Mucosa of descending colon (tissue), 3 donors: ENCODE measurements at places on chromosomes 6 and 20.

DNA sequence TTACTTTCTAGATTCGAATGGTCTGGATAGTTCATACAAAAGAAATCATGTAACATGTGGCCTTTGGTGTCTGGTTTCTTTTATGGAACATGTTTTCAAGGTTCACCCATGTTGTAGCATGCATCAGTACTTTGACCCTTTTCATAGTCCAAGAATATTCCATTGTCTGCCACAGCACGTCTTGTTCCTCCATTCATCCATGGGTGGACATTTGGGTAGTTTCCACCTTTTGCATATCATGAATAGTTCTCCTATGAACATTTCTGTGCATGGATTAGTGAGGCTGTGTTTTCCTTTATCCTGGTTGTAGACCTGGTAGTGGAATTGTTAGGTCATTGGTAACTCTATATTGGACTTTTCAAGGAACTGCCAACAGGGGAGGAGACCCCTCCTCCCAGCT is 31.7 kb downstream of the GSTA3 start:
- no peak for DNase-seq

DNA sequence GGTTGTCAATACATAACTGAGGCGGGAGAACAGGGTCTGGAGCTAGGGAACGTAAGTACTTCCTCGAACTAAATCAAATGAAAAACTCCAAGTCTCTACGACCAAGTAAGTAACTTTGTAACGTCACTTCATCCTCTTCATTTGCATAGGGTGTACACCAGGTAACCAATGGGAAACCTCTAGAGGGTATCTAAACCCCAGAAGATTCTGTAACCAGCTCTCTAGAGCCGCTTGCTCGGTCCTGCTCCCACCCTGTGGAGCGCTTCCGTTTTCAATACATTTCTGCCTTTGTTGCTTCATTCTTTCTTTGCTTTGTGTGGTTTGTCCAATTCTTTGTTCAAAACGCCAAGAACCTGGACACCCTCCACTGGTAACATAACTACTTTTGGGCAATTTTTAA is 133.5 kb upstream of the TMEM170B start:
- DNase-seq, result no peak

DNA sequence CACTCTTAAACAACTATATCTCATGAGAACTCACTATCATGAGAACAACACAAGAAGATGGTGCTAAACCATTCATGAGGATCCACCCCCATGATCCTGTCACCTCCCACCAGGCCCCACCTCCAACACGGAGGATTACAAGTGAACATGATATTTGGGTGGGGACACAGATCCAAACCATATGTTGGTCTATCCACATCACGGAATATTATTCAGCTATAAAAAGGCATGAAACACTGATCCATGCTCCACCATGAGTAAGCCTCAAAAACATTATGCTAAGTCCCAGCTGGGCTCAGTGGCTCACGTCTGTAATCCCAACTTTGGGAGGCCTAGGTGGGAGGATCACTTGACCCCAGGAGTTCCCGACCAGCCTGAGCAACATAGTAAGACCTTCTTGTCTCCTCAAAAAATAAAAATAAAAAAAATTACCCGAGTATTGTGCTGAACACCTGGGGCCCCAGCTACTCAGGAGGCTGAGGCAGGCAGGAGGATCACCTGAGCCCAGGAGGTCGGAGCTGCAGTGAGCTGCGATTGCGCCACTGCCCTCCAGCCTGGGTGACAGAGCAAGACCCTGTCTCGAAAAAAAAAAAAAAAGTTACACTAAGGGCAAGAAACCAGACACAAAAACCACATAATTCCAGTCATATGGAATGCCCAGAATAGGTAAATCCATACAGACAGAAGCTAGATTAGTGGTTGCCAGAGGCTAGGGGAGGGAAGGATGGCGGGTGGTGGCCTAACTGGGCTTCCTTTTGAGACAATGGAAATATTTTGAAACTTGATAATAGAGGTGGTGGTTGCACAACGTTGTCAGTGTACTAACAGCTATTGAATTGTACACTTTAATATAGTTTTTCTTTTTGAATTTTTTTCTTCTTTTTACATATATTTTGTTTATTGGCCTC is 43.1 kb downstream of the ZNF217 start:
- no peak for DNase-seq

DNA sequence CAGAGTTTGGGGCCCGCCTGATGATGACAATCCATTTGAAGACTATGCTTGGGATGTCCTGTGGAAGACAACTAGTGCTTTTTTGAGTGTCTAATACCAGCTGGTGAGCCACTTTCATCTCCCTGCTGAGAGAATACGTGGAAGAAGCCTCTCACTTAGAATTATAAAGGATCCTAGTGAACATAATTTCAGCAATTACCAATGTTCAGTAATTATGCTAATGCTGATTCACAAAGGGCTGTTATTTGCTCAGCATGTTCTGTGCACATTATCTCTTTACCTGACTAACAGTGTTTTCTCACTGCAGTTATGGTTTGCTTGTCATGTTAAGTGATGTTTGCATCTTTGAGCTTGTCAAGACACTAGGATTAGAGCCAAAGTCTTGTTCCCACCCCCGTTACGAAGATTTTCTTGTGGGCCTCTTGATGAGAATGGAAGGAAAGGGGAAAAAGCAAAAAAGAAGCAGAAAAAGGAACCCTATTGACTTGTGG is 282.1 kb upstream of the CHD6 start:
- DNase-seq, result no peak

DNA sequence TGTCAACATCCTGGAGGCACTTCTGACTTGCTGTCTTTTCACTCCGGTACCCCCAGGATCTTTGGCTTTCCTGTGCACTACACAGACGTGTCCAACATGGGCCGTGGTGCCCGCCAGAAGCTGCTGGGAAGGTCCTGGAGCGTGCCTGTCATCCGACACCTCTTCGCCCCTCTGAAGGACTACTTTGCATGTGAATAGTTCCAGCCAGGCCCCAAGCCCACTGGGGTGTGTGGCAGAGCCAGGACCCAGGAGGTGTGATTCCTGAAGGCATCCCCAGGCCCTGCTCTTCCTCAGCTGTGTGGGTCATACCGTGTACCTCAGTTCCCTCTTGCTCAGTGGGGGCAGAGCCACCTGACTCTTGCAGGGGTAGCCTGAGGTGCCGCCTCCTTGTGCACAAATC is 12.0 kb upstream of the MAPRE1 start:
- DNase-seq, result no peak

DNA sequence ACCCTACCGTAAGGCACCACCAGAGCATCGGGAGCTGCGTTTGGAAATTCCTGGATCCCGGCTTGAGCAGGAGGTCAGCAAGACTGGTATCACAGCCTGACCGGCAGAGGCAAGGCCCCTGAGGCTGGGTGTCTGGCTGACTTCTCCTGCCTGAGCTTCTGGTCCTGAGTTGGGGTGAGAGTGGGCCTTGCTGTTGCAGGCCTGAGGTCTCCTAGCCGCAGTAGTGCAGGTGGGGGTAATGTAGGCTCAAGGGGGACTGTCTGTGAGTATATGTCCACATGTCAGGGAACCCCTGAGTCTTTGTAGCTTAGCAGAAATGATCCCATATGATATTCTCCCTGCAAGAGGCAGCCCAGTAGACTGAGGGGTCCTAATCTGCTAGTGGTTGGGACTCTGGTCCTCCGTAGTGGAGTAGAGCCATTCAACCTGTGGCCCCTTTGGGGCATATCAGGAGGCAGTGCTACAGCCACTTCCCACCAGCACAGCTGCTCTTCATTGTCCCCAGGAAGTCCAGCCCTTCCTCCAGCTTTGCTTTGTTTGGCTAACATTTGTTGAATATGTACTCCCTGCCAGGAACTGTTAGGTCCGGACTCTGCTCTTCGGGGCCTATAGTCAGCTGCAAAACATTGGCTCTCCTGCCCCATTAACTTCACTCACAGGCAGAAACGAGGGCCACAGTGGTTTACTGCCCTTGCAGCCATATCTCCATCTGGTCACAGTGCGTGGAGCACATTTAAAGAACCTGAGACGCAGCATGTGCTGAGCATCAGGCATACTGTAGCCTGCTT is 10.9 kb downstream of the LRRC73 start:
- DNase-seq, result no peak

DNA sequence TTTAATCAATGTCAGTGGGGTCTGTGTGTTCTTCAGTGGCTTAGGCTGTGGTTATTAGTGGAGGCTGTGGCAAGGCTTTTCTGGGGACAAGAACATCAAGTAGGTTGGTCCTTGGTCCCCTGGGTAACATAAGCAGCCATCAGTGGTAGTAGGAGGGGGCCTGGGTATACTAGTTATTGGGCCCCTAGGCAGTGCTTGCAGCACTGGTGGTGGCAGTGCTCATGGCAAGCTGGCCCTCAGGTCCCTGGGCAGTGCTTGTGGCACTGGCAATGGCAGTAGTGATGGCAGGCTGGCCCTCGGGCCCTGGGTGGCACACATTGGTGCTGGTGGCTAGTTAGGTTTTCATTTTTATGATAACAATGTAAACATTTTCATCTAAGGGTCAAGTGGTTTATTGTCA is 32.5 kb upstream of the MAS1 start:
- DNase-seq, result no peak

GRCh38 chr6:9494864-9495263 is 920.0 kb downstream of the TFAP2A start:
- DNase-seq, result no peak

DNA sequence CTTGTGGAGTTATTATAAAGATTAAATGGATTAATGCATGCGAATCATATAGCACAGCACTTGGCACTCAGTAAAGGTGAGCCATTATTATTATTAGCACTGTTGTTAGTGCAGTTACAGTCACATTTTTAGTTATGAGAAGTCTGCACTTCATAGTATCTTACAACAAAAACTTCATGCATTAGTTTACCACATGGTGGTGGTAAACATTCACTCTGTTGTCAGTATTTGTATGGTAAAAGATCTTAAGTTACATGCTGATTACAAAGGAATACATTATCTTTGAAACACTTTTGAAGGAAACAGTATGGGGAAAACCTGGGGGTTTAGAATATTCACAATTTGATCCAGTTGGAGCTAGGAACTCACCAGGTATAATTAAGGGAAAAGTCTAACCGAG is 20.8 kb downstream of the TMEM14A start:
- DNase-seq, result no peak

DNA sequence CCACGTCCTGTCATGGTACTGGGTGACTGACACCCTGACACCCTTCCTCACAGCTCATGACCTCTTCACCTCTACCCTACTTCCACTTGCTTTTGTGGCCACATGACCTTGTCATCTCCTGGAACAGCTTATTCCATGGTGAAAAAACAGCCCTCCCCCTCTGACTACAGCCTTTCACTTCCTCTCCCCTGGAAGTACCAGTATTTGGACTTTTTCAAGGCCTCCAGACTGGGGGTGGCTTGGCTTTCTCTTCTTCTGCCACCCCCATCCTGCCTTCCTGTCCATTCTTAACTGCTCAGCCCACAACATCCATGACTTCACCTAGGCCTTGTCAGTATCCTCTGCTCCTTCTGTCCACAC is 168.4 kb downstream of the CARMIL1 start:
- no peak for DNase-seq

DNA sequence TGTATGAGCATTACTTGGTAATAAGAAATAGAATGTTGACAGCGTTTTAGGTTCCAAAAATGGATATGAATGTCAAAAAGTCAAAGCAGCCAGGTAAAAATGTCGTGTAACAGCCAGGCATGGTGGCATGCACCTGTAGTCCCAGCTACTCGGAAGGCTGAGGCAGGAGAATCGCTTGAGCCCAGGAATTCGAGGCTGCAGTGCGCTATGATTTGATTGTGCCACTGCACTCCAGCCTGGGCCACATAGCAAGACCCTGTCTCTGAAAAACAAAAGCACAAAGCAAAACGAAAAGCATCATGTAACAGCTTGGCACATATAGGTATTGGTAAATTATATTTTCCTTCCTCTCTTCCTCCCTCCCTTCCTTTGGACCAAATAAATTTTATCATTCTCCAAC is 16.2 kb upstream of the FOXP4 start:
- no peak for DNase-seq

GRCh38 chr6:143673669-143674068 is 4.1 kb upstream of the PHACTR2 start:
- DNase-seq, result peak; percentile 42
